Ecto neural progenitor cell (in vitro differentiated cells): ENCODE measurements at places on chromosomes 7 and 10.

GRCh38 chr10:127855976-127856375, 36.8 kb downstream of the CLRN3 start:
- DNase-seq: no peak

- DNase-seq: peak; percentile 98
Measured at GRCh38 chr7:100429637-100430492, at the start of gene MEPCE. Gene MEPCE (plus strand): TSS chr7:100429831. CDS start chr7:100430019, 188 bp downstream.

DNA sequence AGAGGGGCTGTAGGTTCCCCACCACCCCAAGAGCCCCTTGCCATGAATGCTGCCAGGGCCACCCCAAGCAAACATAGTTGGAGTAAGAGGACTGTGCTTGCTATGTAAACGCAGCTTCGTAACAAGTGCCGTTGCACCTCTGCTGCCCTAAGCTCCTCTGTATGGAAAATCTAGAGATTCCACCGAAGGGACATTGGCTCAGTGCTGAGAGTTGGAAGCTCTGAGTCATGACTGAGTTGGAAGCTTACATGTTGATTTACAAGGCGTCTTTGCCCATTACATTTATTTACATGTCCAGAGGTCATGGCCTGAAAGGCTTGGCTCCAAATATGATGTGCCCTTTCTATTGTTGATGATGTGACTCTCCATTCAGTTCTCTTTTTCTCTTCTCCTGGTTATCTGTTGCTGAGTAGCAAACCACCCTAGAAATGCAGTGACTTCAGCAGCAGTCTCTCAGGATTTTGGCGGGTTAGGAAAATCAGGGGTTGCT, 233.1 kb upstream of the TCF7L2 start:
- no peak for DNase-seq

DNA sequence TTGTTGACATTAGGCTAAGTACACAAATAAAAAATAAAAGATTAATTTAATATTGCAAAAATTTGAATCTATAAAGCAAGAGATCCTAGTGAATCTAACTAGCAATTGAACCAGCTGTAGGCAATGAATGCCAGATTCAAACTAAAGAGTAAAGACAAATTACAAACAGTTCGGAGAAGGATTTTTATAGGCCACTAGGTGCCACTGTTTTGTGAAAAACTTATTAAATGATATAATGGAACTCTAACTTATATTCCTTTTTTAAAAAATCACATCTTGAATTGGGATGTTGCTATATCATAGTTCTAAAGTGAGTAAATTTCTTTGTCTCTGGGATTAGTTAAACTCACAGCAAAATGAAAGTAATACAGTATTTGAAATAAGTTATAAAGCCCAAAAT, 39.1 kb upstream of the GNAI1 start:
- DNase-seq: no peak

GRCh38 chr10:117339578-117339977, 35.7 kb downstream of the PDZD8 start:
- no peak for DNase-seq

DNA sequence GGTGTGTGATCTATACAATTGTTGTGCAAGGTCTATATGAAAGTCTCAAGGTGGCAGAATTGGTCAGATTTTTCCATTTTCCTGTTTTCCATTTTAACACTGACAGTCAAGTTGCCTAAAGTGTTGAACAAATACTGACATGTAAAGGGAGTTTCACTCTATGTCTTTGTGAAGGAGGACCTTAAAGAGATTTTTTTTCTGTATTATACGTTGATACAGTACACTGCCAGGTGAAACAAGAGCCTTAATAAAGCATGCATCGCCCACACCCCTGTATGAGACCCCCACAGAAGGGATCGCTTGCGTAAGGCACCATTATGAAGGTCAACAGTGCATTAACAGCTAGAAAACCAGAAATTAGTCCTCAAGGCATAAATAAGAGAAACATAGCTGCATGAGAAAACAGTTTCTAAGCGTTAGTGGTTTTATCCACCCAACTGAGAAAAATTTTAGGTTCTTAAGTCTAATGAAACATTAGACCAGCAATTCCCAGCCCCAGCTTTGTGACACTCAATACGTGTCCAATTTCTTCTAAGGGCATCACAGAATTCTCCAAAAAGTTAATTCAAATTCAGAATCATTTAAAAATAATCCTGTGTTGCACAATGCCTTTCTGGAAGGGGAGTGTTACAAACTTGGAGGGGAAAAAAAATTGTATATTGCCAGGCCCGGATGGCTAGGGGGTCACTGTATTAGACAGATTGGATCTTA, 6.9 kb downstream of the KLF6 start:
- no peak for DNase-seq
